MCF 10A (cell line): ENCODE measurements at places on chromosomes 2 and 18.

DNA sequence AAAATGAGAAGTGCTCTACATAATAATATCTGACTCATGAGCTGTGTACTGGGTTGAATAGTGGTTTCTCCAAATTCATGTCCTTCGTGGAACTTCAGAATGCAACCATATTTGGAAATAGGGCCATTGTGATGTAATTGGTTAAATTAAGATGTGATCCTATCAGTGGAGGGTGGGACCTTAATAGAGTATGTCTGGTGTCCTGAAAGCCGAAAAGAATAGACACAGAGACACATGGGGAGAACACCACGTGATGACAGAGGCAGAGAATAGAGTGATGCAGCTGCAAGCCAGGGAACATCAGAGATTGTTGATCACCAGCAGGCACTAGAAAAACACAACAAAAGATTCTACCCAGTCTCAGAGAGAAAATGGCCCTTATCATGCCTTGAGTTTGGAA is 310.1 kb downstream of the EXOC6B start:
- DNase-seq, result no peak

GRCh38 chr18:44679914-44680272 is 795 bp upstream of the SETBP1 start:
- DNase-seq, result peak; percentile 46

DNA sequence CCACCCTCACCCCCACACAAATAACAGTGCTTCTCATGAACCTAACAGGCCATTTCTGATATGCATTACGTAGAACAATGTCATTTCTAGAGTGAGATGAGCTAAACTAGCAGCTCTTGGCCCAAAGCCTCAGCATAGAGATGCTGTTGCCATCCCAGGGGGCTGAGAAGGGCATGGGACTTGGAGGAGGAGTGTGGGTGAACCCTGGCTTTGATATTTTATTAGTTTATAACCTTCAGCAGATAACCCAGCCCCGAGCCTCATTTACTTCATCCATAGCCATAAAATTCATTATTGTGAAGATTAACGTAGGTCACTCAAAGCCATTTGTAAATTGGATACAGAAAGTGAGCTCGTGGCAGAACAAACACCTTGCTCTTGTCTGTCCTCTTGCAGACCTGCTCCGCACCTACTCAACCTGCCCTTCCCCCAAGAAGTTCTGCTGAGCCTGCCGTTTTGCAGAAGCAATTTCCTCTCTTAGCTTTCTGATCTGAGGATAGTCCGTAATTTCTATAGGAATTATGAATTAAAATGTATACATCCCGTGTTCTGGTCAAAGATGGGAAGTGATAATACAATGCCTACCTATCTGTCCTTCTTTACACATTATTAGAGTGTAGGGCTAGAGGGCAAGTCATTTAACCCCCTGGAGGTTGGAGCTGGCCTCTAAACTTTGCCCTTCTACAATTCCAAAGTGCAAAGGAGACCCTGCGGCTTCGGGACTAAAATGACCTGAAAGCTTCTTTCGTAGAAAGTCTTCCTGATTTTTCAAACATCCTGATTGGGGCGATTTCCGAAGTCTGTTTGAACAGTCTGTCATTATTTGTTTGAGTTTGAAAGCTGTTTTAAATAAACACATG is 187.4 kb downstream of the BCL2 start:
- no peak for DNase-seq

- peak; percentile 23 for DNase-seq
These were observed 3.8 kb downstream of the LIMS1 start for GRCh38 chr2:108538000-108538625.

- no peak for DNase-seq
These were observed 11.5 kb downstream of the AMER3 start for GRCh38 chr2:130766711-130767407.

DNA sequence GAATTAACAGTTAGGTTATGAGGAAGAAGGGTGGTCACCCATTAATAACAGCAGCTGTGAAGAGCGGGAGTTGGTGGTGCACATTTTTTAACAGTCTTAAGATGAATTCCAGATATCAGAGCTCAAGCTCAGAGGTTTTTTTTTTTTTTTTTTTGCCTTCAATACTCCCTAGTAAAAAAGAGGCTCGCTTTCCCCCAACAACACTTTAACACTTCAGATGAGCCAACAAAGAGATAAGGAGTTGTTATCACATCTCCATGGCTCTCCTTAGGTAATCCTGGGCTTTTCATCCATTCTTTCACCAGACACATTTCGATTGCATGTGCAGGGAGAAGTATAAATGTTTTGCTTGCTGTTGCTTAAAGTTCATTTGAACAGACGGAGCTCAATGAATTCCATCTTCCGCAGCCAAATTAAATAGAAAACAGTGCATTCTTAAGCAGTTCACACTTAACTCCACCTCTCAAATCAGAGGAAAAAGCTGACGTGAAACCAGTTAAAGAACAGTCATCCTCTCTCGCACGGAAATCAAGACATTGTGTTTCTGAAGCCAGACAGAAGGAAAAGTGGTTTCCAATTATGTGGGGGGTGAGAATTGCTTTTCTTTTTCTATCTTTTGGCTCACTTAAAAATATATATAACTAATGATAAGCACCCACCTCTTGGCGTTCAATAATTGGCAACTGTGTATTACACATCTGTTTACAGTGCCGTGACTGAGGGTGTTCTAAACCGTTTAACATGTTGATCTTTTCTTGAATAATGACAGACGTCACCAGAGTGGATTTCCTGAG is 118.2 kb downstream of the ZNF521 start:
- no peak for DNase-seq

- peak; percentile 97 for DNase-seq
These were observed 111.9 kb downstream of the AP1S3 start for GRCh38 chr2:223725494-223725893.

GRCh38 chr2:182767578-182767977 is 51.5 kb downstream of the DNAJC10 start:
- peak; percentile 33 for DNase-seq

DNA sequence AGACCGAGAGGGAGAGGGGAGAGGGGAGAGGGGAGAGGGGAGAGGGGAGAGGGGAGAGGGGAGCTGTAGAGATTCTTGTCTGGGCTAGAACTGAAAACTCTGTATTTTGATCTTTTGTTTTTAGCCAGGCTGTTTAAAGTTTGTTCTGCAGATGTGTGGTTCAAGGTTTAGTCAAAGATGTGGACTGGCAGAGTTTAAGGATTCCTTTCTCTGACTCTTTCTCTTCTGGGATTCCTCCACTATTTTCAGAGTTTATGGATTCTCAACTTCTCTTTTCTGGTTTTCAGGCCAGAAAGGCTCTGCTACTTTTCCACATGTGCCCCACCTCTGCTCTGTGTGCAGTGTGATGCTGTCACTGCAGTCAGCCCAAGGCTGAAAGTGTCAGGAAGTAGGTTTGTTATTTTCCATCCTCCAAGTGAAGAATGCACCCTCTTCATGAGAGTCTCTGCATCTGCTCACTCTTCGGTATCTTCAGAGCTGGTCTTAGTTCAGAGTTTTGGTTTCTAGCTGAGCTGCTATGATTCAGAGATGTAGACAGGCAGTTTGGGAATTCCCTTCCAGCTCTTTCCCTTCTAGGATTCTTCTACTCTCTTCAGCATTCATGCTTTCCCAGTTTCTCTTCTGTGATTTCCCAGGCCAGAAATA is 130.9 kb upstream of the SMAD7 start:
- DNase-seq, result no peak

- DNase-seq, result no peak
These were observed 2.0 kb downstream of the PXDN start for GRCh38 chr2:1742301-1742680.

DNA sequence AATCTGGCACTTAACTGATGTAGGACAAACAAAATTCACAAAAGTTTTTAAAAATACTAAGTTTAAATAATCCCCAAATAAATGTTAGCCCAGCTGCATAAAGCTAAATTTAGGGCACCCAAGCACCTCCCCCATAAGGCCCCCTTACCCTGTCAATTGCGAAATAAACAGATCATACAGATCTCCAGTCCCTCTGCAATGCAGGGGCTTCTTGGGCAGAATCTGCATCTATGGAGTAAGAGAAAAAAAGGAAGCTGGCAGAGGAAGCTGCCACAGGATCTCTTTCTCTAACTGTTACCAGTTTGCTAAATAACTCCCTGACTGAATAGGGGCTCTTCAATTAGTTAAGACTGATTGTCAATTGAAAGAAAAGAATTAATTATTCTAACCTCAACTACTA is 117.7 kb downstream of the MEMO1 start:
- DNase-seq, result no peak

DNA sequence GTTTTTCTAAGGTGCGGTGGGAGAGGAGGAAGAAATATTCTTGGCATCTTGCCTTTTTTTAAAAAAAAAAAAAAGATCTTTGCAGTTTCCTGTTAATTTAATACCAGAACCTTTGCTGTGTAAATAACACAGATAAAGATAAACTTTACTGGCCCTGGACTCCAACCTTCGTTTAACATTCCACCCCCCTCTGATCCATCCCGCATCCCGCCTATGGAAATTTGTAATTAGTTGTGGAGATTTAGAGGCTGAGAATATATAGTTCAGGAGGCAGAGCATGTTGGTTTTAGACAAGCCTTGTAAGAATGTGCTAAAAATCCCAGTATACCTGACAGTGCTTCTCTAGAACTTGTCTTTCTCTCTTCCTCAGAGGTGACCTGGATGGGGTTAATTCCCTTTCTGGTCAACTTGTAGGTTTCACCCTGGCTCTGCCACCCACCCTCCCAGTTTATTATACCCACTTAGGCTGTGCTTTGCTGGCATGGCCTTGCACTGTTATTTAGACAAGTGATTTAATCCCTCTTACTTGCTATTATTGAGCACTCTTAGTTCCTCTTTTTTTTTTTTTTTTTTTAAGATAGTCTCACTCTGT is 2.9 kb upstream of the C2orf72 start:
- no peak for DNase-seq

DNA sequence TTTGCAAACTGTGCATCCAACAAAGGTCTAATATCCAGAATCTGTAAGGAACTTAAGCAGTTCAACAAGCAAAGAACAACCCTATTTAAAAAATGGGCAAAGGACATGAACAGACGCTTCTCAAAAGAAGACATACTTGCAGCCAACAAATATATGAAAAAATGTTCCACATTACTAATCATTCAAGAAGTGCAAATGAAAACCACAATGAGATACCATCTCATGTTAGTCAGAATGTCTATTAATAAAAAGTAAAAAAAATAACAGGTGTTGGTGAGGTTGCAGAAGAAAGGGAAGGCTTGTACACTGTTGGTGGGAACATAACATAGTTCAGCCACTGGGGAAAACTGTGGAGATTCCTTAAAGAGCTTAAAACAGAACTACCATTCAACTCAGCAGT is 126.2 kb downstream of the NAT8 start:
- DNase-seq, result no peak

DNA sequence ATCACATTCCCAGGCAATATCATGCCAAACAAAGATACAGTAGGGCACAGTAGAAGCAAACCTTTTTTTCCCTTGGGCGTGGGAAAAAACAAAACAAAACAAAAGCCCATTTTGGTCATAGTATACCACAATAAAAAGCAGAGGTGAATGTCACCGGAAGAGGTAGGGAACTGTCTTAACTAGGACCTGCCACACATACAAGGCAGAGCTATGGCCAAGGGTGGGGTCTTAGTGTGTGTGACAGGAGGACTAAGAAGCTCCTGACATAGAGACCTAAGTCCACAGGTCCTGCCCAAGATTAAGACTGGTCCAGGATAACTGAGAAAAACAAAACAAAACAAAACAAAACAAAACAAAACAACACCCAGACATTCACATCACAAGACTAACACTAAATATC is 441.2 kb upstream of the DSEL start:
- no peak for DNase-seq

DNA sequence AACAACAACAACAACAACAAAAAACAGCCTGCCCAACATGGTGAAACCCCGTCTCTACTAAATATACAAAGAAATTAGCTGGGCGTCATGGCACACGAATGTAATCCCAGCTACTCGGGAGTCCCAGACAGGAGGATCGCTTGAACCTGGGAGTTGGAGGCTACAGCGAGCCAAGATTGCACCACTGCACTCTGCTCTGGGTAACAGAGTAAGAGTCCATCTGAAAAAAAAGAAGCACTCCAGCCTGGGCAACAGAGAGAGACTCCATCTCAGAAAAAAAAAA is 344.1 kb upstream of the PLGLB2 start:
- DNase-seq, result no peak

- DNase-seq, result no peak
These were observed 14.5 kb downstream of the CYP26B1 start for GRCh38 chr2:72132981-72133720.

DNA sequence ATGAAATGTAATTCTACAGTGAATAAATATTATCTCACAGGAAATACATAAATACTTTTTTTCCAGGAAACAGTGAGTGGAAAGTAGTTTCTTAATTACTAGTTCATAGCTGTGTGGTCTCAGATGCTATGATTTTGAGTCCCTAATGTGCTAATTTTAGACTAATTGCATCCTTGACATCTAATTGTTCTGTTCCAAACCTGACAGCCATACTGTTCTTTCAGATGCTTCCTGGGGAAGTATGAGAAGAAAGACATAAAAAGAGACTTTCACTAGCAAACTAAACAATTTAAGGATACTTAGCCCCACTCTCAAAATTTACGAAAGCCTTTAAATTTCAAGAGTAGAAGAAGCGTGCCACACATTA is 350.9 kb upstream of the CDH20 start:
- no peak for DNase-seq

DNA sequence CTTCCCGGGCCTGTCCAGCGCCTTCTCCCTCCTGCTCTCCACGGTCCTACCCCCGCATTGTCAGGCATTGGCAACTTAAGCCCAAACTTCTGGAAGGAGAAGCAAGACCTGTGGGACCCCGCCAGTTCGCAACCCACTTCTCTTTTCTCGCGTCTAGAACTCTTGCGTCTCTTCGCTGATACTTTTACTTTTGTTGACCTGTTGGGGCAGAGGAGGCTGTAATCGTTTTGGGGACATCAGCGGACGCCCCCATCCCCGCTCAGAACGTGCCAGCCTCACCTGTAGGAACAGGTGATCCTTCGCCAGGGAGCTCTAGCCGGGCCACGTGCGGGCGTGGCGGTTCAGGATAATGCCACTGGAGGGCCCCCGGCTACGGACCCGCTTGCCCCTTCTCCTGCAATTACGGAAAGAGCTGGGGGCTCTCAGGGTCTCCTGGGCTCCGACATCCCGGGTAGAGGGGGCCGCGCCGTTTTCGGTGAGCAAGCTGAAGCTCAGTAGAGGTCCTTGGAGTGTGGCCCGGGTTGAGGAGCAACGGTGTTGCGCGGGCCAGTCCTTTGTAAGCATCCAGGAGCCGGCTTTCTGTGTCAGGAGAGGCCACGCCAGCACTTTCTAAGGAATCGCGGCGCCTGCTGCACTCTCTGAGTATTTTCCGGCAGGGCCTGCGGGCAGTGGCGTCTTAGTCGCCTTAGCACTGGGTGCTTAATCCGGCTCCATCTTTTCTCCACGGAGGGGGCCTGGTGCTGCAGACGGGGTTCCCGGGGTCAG is 1.6 kb downstream of the MTCL1 start:
- no peak for DNase-seq

- no peak for DNase-seq
These were observed 205.4 kb downstream of the HDAC4 start for GRCh38 chr2:239195318-239195871.

- DNase-seq, result no peak
These were observed 46.2 kb upstream of the ARHGAP28 start for GRCh38 chr18:6683112-6683876.

DNA sequence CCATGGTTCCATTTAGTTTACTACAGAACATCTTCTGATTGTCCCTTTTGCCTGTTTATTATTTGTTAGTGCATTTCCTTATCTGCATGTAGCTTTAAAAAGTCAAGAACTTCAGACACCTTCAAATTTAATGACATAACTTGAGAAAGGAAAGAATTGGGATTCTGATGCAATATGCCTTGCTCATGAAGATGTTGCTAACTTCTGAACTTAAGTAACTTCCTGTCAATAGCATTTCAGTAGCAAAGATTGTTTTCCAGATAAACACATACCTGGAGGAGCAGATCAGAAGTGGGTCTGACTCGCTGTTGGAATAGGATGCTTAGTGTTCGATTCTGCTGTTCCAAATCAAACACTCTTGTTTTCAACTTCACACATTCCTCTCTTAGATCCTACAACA is 190.2 kb upstream of the LYPD1 start:
- DNase-seq, result peak; percentile 4
